Endothelial cell (in vitro differentiated cells): ENCODE measurements at places on chromosomes 16 and 17. TPM values are rescaled to one million over a fixed set of nuclear protein-coding genes. Genes with fewer than 3 reads are reported as not detected.

- DNase-seq, result no peak
- peak overlapping the region; percentile 97 for H3K27ac ChIP-seq
- peak overlapping the region; percentile 98 for H3K4me3 ChIP-seq
- peaks cover 13% of the 10 kb centered on the region for H3K27me3 ChIP-seq
Observed at GRCh38 chr16:72094266-72094610, 591 bp downstream of the DHX38 start.

- no peaks in the 10 kb centered on the region for H3K4me1 ChIP-seq
- H3K27ac ChIP-seq, result no peak overlapping the region
Observed at GRCh38 chr17:69802045-69802740, 272.8 kb upstream of the KCNJ16 start.

- H3K4me3 ChIP-seq, result no peak overlapping the region
- H3K36me3 ChIP-seq, result no peaks in the 10 kb centered on the region
- peaks cover 9% of the 10 kb centered on the region for H3K27me3 ChIP-seq
Observed at GRCh38 chr17:16942141-16943031, 29.5 kb downstream of the TNFRSF13B start.

GRCh38 chr16:88363239-88363891 is 19.4 kb upstream of the ZNF469 start:
- no peaks in the 10 kb centered on the region for H3K36me3 ChIP-seq
- H3K4me3 ChIP-seq, result no peak overlapping the region
- no peak for DNase-seq
- H3K4me1 ChIP-seq, result no peaks in the 10 kb centered on the region
- H3K27ac ChIP-seq, result no peak overlapping the region

DNA sequence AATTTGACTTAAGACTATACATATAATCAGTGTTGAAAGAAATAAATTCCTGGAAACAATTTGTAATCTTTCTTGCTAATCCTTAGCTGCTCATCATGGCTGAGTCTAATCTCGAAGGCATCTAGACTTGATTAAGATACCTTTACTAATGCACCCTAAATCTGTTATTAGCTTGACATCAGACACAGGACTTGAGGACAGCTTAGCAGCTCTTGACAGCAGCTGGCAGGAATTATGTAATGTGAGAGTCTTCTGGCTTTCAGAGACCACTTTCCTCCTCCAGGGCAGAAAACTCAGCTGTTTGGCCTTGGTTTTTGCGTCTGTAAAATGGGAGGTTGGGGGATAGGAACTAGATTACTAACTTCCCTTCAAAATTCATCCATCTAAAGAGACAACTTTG is 7.1 kb upstream of the MPP2 start:
- DNase-seq, result no peak
- no peaks in the 10 kb centered on the region for H3K36me3 ChIP-seq
- H3K4me1 ChIP-seq, result no peaks in the 10 kb centered on the region
- H3K27ac ChIP-seq, result no peak overlapping the region
- peaks cover 2% of the 10 kb centered on the region for H3K27me3 ChIP-seq

FAHD1 gene
- total RNA-seq, result 23.1 TPM

GRCh38 chr16:749010-749409 is 8.2 kb upstream of the CIAO3 start:
- no peak overlapping the region for H3K4me3 ChIP-seq
- peaks cover 11% of the 10 kb centered on the region for H3K4me1 ChIP-seq
- no peak overlapping the region for H3K27ac ChIP-seq

- H3K4me1 ChIP-seq, result peaks cover 19% of the 10 kb centered on the region
- no peak for DNase-seq
- H3K36me3 ChIP-seq, result peaks cover 9% of the 10 kb centered on the region
- H3K27me3 ChIP-seq, result peaks cover 8% of the 10 kb centered on the region
Observed at GRCh38 chr17:3004150-3004801, 59.1 kb downstream of the OR1D5 start.

- DNase-seq, result no peak
- H3K27ac ChIP-seq, result no peak overlapping the region
- H3K4me1 ChIP-seq, result no peaks in the 10 kb centered on the region
- H3K27me3 ChIP-seq, result peaks cover 42% of the 10 kb centered on the region
Observed at GRCh38 chr17:48740537-48740936, 12.0 kb upstream of the HOXB13 start.

DNA sequence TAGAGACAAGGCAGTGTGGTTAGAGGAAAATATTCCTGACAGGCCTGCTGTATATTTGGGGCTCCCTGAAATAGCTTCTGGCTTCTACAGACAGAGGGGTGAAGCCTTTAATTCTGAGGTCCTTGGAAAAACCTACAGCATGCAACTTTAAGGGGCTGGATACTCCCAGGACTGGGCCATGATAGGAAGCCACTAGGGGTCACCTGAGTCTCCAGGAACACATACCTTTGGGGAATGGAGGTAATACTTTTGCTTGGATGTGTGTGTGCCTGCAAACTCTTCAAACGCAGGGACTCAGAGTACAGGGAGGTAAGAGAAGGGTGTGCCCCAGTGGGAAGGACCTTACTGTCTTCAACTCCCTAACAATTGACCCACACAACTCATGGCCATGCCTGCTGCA is 4.1 kb downstream of the ASIC2 start:
- peaks cover 3% of the 10 kb centered on the region for H3K36me3 ChIP-seq
- peaks cover 20% of the 10 kb centered on the region for H3K27me3 ChIP-seq
- H3K4me3 ChIP-seq, result no peak overlapping the region
- H3K27ac ChIP-seq, result no peak overlapping the region
- no peak for DNase-seq

DNA sequence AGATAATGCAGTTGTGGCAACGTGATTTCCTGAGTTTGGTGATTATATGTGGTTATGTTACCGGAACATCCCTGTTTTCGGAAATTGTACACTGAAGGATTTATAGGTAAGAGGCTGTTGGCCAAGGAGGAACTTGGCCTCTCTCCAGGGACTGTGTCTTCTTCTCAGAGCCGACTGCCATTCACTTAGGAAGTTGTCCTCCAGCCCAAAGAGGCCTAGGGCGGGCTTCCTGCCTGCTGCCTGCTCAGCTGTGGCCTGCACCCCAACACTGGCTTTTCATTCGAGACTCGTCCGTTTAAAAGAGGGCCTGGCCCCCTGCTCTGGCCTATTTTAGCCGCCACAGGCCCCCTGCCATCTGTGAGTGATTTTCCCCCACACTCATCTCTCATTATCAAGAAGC is 64.3 kb downstream of the ZDHHC7 start:
- H3K4me3 ChIP-seq, result no peak overlapping the region
- peaks cover 1% of the 10 kb centered on the region for H3K27me3 ChIP-seq
- no peaks in the 10 kb centered on the region for H3K4me1 ChIP-seq
- no peak for DNase-seq
- no peaks in the 10 kb centered on the region for H3K36me3 ChIP-seq

- no peak overlapping the region for H3K4me3 ChIP-seq
- peaks cover 10% of the 10 kb centered on the region for H3K27me3 ChIP-seq
- no peaks in the 10 kb centered on the region for H3K4me1 ChIP-seq
- DNase-seq, result no peak
Observed at GRCh38 chr17:10815319-10815718, 11.4 kb upstream of the TMEM238L start.

CRISPLD2 gene
- 0.54 TPM for total RNA-seq

LRRC75A gene
- 0.95 TPM for total RNA-seq

GRCh38 chr16:73020409-73020884 is 27.5 kb downstream of the ZFHX3 start:
- no peak overlapping the region for H3K27ac ChIP-seq
- no peak overlapping the region for H3K4me3 ChIP-seq
- peaks cover 5% of the 10 kb centered on the region for H3K27me3 ChIP-seq
- no peaks in the 10 kb centered on the region for H3K36me3 ChIP-seq

DNA sequence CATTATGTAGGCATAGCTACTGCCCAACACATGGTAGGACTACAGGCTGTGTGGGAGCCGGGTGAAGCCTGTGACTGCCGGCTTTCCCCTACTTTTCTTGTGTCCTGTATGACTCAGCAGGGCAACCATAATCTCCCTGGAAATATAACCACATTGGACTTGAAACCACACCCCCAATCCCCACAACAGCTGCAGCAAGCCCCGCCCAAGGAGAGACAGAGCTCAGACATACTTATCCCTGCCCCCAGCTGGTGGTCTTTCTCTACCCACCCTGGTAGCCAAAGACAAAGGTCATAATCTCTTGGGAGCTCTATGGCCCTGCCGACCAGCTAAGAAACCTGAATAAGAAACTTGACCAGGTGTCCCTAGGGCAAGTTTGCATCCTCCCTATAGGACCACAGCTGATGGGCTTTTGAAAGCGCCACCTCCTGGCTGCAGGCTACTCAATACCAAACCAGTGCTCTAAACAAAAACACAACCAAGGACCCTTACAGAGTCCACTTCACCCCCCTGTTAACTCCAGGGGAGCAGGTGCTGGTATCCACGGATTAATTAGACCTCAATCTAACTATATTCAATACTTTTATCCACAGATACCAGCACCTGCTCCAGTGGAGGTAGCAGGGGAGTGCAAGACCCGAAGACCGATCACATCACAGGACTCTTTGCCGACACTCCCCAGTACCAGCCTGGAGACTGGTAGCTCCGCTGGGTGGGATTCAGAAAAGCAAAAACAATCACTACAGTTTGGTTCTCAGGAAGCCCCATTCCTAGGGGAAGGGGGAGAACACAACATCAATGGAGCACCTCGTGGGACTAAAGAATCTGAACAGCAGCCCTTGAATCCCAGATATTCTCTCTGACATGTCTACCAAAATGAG is 91.2 kb downstream of the IRX5 start:
- H3K4me1 ChIP-seq, result peaks cover 3% of the 10 kb centered on the region
- H3K36me3 ChIP-seq, result peaks cover 9% of the 10 kb centered on the region
- H3K27me3 ChIP-seq, result no peaks in the 10 kb centered on the region
- DNase-seq, result peak; percentile 26
- no peak overlapping the region for H3K4me3 ChIP-seq

- H3K27ac ChIP-seq, result no peak overlapping the region
- peaks cover 16% of the 10 kb centered on the region for H3K4me1 ChIP-seq
- no peak for DNase-seq
- no peak overlapping the region for H3K4me3 ChIP-seq
- no peaks in the 10 kb centered on the region for H3K36me3 ChIP-seq
Observed at GRCh38 chr16:54362591-54363206, 76.1 kb upstream of the IRX3 start.

- peaks cover 6% of the 10 kb centered on the region for H3K27me3 ChIP-seq
- H3K27ac ChIP-seq, result no peak overlapping the region
- no peak overlapping the region for H3K4me3 ChIP-seq
- peaks cover 10% of the 10 kb centered on the region for H3K36me3 ChIP-seq
- no peak for DNase-seq
Observed at GRCh38 chr17:82388922-82389283, 17.3 kb downstream of the UTS2R start.

CDH13 gene
- 2.3 TPM for total RNA-seq

DNA sequence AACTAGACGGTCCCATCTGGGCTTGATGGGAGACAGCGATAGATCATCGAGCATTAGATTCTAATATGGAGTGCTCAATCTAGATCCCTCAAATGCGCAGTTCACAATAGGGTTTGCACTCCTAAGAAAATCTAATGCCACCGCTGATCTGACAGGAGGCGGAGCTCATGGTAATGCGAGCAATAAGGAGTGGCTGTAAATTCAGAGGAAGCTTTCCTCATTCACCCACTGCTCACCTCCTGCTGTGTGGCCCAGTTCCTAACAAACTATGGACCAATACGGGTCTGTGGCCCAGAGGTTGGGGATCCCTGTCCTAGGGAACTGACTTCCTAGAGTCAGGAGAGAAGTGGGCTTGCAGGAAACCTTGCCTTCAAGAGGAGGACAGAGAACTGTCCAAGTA is 25.2 kb upstream of the AMZ2 start:
- H3K36me3 ChIP-seq, result peaks cover 6% of the 10 kb centered on the region
- H3K27ac ChIP-seq, result no peak overlapping the region
- no peak overlapping the region for H3K4me3 ChIP-seq
- peaks cover 2% of the 10 kb centered on the region for H3K27me3 ChIP-seq

NDE1 gene
- 24.1 TPM for total RNA-seq

CRK gene
- total RNA-seq, result 119 TPM

GRCh38 chr16:63453261-63453660 is 1417.0 kb upstream of the CDH8 start:
- no peak overlapping the region for H3K4me3 ChIP-seq
- DNase-seq, result no peak
- peaks cover 9% of the 10 kb centered on the region for H3K4me1 ChIP-seq
- H3K27ac ChIP-seq, result no peak overlapping the region

CX3CL1 gene
- 9.2 TPM for total RNA-seq

DNA sequence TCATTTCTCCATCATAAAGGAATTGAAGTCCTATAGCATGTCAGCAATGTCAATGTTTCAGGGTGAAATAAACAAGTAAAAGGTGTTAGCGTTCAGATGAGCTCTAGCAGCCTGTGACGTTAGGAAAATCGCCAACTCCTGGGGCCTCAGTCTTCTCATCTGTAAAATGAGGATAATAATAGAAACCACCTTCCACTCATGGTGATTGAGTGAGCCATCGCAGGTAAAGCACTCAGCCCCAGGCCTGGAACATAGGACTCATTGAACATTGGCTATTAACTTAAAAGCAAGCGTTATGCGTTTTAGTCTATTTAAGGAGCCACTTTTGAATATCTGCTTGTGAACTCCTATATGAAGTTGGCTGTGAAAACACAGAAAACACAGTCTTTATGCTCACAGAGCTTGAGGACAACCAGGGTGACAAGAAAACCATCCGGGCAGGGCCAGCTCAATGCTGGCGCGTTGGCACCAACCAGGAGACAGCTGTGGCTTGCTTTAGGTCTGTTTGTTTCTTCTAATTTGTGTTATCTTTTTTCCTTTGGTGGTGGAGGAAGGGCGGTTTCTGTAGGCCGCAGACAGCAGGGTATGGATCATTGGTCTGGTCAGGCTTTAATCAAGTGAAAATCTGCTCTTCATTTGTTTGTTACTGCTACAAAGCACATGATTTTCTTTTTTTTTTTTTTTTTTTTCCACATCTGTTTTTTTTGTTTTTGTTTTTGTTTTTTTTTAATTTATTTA is 35.7 kb upstream of the MED9 start:
- no peaks in the 10 kb centered on the region for H3K36me3 ChIP-seq
- no peak overlapping the region for H3K4me3 ChIP-seq
- no peaks in the 10 kb centered on the region for H3K27me3 ChIP-seq
- no peak overlapping the region for H3K27ac ChIP-seq
- no peaks in the 10 kb centered on the region for H3K4me1 ChIP-seq
- DNase-seq, result no peak

- H3K27me3 ChIP-seq, result peaks cover 18% of the 10 kb centered on the region
- no peaks in the 10 kb centered on the region for H3K36me3 ChIP-seq
- peak; percentile 39 for DNase-seq
- no peak overlapping the region for H3K4me3 ChIP-seq
Observed at GRCh38 chr17:27793168-27793905, 7.0 kb downstream of the NOS2 start.

DNA sequence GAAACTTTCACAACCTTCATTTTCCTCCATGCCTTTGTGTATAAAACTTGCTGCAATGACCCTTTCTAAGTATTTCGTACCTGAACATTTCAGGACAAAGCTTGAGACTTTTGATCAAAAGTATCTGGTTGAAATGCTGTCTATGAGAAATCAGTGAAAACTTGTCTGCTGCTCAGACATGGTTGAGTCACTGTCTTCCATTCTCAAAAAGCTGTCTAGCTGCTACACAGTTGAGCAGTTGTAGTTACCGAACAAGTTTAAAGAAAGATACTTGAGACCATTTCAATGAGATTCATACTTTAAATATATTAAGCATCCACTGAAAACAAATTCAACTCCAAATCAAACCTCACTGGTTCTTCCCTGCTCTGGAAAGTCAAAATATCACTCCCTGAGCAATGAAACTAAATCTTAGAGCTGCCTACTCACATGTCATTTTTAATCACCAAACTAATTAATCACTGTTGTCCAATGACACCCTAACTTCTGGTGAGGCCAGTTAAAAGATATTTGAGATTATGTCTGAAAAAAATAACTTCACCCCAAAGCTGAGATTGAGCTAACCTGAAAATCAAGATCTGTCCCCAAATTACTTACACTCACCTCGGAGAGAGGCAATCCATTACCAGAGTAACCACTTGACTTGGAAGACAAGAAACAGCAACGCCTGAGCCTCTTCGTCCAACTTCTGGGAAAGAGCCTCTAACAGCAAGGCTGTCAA is 488 bp downstream of the TMEM100 start:
- peak overlapping the region; percentile 90 for H3K4me3 ChIP-seq
- DNase-seq, result no peak
- H3K4me1 ChIP-seq, result peaks cover 39% of the 10 kb centered on the region
- no peak overlapping the region for H3K27ac ChIP-seq

SPNS3 gene
- total RNA-seq, result 0.18 TPM

GLIS2 gene
- 1.6 TPM for total RNA-seq
